Fibroblast of skin of right biceps (primary cell): ENCODE measurements at places on chromosomes 7 and 10.
A peak's percentile ranks its signal among the peaks of the same experiment; 100 is the strongest.

DNA sequence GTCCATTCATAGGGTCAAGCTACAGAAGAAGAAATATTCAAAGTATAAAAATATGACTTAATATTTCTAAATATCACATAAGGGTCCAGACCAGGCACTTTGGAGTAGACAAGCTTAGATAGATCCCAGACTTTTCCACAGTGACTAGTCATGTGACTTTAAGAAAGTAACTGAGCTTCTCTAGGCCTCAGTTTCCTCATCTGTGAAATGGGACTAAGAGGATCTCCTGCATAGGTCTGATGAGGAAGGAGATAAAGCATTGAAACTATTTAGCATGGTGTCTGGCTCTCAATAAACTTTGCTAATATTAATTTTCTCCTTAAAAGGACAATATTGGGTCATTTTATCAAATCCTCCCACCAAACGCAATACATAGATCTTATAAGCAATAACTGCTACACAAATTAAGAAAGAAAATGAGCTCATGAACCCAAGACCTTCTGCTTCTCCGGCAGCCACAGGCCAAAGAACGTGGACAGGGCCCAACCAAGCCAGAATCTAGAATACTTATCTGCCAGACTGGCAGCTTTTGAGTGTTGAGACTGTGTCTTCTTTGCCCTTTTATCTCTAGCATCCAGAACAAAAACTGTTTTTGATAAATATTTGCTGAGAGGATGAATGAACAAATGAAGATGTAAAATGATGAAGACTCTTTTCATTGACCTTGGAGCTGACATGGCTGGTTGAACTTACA lies 1.6 kb upstream of the TARP start:
- DNase-seq = no peak

- DNase-seq = no peak
Observed at GRCh38 chr10:97101166-97101940, 84.4 kb downstream of the SLIT1 start.

DNA sequence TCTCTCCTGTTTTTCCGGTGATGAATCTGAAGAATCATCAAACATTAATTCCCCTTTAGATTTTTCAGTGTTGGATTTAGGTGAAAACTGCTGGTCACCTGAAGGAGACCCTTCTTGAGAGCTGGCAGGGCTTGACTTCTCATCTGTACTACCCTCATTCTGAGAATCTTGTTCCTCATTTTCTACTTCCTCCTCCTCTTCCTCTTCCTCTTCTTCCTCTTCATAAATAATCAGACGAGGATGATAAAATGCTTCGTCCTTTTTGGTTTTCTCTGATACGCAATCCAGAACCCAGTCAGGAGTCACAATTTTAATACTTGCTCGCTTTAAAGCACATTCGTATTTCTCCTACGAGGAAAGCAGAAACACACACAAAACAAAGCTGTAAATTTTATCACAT lies 26.9 kb downstream of the PAXIP1 start:
- no peak for DNase-seq

- DNase-seq = no peak
Observed at GRCh38 chr7:128030263-128030653, 979 bp downstream of the LRRC4 start.

DNA sequence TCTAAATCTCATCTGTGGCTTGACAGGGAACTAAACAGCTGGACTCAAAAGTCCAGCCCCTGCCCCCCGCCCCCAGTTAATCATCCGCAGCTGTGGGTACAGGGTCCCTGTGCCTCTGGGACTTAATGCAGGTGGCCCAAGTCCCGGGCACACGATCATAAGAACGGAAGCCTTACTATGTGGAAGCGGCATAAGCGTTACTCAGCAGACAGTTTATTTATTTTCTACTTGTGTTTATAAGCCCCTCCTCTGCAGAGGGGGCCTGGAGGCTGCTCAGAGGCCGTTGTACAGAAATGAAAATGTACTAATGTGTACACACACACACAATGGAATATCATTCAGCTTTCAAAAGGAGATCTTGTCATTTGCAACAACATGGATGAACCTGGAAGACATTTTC lies 158.0 kb upstream of the TNS3 start:
- no peak for DNase-seq

DNA sequence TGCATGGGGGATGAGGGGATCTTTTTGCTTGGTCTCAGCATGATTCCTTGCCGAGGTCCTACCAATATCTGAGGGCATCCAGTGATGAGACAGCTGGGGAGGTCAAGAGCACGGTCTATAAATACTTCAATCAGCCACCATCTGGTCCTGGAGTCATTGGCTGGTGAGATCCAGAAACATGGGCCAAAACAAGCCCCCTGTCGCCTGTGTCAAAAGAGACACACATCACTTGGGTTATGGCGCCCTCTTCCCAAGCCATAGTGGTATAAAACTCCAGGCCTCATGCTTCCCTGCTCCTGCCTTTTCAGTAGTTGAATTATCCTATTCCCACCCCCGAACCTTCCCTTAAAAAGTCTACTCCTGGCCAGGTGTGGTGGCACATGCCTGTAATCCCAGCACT lies 60.9 kb downstream of the SLC35B4 start:
- no peak for DNase-seq

DNA sequence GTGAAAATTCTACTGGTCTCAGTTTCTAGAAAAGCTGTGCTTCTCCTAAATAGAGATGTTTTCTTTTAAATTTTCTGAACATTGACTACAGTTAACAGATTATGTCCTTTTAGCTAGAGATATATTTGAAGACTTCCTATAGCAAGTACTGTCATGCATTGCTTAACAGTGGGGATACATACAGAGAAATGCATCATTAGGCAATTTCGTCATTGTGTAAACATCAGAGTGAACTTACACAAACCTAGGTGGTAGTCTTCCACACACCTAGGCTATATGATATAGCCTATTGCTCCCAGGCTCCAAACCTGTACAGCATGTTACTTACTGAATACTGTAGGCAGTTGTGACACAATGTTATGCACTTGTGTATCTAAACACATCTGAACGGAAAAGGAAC lies 28.5 kb downstream of the PIK3CG start:
- no peak for DNase-seq

DNA sequence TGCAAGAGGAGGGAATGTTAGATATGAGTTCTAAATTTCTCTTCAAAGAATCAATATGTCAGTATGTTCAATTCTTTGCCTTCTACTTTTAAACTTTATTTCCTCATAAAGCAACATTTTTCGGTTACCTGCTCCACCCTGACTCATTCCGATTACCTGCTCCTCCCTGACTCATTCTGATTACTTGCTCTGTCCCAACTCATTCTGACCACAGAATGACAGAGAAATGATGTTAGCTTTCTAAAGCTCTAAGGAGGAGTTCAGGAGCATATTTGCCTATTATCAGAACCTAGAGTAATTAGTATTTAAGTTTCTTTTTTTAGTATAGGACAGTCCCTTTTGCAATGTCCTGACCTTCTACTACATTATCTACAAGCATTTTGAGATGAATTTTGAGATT lies 24.5 kb upstream of the PPP1R9A start:
- DNase-seq = no peak

DNA sequence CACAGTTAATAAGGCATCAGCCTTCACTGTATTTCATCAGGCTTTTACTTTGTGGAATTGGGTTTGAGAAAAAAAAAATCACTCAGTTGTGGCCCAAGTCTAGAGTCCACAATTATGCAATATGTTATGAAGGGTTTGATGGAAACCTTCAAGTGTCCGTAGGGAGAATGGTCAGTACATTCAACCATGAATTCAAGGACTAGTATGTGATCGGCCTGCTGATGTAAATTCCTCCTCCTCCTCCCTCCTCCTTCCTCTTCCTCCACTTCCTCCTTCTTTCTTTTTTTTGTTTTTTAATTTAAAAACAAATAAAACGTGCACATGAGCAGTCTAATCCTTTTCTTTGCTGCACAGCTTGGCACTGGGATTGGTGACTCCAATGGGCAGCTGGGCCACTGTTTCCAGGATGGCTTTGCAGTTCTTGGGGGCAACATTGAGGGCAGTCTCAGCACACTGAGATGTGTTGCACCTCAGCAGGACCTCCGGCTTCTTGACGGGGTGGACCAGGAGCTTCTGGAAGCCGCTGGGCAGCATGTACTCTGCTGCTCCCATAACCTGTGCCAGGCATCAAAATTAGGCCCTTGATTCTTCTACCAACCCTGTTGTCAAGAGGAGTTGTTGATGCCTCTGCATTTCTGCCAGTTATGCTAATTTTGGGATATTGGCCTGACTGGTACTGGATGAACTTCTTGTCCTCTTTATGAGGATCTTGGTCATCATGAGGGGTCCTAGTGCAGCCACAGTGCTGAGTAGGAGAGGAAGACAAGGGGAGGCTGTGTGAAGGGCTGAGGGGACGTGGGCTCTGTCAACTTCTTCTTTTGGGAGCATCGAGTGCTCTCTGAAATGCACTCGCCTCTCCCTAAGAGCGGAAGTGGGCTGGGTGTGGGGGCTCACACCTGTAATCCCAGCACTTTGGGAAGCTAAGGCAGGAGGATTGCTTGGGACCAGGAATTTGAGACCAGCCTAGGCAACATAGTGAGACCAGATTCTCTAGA lies 9.3 kb upstream of the IL2RA start:
- no peak for DNase-seq

GRCh38 chr10:68861253-68861652 lies 33.9 kb downstream of the STOX1 start:
- no peak for DNase-seq

GRCh38 chr10:79482741-79483140 lies 29.6 kb upstream of the EIF5AL1 start:
- DNase-seq = no peak

DNA sequence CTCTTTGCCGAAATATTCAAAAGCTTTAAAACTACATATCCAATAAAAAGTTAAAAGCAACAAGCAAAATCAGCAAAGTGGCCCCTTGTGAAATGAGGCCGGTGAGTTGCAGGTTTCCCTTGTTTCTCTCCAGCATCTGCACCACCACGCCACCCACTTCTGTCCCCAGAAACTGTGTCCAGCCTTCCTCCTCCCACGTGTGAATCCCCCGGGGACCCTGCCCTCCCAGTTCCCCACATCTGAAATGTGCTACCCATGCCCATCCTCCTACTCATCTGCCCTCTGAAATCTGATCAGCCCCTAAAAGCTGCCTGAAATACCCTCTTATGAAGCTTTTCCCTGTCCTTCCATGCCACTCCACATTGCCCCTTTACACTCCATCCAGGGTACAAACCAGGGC lies 3.8 kb downstream of the ALOX5 start:
- DNase-seq = no peak

DNA sequence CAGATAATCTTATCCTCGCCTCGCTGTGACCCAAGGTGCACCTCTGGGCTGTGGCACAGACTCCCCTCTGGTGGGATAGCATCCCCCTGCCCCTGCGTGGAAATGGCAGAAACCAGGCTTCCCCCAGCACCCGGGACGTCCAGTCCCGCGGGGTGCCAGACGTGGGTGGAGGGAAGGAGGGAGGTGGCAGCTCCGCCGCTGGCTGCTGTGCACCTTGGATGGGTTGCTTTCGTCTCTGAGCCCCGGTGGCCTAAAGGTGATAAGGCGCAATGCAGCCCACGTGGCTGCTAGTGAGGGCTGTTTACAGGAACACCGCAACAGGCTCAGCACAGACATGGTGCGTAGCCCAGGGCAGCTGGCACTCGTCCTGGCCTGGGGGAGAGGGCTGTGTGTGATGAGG lies 13.6 kb upstream of the PDGFA start:
- DNase-seq = no peak

DNA sequence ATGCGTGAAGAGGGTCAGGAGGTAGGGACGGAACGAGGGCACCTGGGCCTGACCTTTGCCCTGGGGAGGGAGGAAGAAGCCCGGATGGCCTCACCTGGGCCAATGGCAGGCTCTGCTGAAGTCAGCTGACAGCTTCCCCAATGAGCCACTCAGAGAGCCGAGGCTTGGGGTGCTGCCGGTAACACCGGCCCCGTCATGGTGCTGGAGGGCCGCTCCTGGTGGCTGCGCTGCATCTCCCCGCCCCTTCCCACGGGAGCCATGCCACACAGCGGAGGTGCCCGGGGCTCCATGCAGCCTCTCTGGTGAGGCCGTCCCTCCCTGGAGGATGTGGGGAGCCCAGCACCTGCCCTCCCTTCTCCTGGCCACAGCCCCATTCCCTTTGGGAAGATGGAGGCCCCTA lies 17.6 kb upstream of the MICALL2 start:
- no peak for DNase-seq

- DNase-seq = no peak
Observed at GRCh38 chr7:2107386-2108070, 125.2 kb downstream of the MAD1L1 start.

GRCh38 chr10:50436805-50437204 lies 185.5 kb upstream of the ASAH2 start:
- no peak for DNase-seq

GRCh38 chr10:28587970-28588290 lies 55.0 kb downstream of the WAC start:
- peak; percentile 16 for DNase-seq

GRCh38 chr10:59678884-59679301 lies 30.8 kb downstream of the SLC16A9 start:
- peak; percentile 56 for DNase-seq

DNA sequence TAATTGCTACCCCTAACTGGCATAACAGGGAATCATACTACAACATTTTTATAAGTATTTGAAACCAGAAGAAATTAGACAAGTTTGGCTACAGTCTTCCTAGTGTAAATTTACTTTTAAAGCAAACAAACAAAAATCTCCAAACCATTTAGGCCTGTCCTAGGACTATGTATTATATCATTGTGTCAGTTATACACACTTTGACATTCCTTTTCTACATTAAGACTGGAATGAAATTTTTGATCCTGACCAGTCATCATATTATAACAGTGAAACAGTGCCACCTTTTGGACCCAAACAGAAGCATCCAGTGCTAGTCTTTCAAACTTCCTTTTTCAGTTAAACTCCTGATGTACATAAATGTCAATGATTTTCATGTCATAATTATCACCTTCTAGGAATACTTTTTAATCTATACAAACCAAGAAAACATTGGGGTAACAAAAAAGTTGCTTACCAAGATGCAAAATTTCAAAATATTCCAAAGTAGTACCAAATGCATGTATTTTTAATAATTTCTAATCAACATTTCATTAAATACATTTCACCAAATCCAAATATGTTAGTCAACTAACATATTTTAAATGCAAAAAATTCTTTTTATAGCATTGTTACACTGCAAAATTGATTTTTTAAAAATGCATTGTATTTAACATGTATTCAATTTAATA lies 75.7 kb downstream of the IMMP2L start:
- peak; percentile 61 for DNase-seq

DNA sequence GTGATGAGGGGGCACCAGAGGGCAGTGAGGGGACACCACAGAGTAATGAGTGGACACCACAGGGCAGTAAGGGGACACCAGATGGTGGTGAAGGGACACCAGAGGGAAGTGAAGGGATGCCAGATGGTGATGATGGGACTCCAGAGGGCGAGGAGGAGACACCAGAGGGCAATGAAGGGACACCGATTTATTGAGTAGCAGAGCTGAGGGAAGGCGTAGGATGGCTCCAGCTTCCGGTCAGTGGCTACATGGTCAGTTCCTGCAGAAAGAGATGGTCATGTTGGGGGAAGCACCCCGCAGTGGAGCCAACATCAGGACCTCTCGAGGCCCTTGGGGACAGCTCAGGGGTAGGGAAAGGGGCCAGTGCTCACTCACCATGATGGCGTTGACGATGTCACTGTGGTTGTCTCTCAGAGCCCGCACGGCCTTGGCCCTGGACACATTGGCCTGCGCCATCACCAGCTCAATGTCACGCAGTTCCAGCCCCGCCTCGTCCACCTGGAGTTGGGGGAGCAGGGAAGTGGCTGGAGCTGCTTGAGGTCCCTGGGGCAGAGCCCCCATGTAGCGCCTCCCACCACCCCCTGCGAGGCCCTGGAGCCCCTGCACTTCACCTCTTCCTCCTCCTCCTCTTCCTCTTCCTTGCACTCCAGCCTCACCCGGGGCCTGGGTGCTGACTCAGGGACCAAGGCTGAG lies 8.4 kb downstream of the NACAD start:
- no peak for DNase-seq

- no peak for DNase-seq
Observed at GRCh38 chr7:66380272-66380888, 175.2 kb downstream of the TPST1 start.
